ENCODE measurements at places on chromosomes 5 and 9.

DNA sequence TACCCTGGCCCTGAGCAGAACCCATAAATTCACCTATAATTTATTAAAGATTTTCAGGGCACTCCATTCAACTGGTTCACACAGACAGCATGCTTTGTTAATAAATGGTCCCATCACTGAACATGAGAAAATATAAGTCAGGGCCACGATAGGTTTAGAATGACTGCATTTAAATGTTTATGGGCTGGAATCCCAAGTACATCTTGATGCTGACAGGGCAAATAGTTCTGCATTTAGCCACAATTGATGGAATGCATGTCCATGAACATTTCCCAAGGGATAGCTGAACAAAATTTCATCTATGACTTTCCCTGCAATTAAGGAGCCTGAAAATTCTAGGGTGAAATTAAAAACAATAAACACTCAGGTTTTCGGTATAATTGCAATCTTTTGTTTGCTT, 124.5 kb downstream of the CAAP1 start:
- no peak for DNase-seq

DNA sequence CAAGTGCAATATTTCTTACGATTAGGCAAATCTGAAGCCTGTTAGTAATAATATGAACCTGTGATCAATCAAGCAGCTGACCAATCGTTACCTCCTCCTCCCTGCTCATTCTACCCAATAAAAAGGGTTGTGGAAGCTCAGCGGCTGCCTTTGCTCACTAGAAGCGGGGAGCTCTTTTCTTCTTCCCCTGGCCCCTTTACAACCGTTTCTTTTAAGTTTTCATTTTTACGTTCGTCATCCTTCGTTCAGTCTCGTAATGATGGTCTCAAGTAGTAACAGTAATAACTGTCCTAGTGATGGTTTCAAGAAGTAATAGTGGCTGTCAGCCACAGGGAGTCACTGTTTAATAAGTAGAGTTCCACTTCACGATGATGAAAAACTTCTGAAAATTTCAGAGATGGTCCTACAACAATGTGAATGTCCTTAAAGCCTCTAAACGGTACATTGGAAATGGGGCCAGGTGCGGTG, 6.2 kb downstream of the UGT3A2 start:
- no peak for DNase-seq

- no peak for DNase-seq
Observed at GRCh38 chr9:82234160-82234943, 245.8 kb downstream of the SPATA31D1 start.

- no peak for DNase-seq
Observed at GRCh38 chr5:79771387-79771786, 81.8 kb downstream of the CMYA5 start.

GRCh38 chr9:124487260-124488182, 19.7 kb downstream of the NR5A1 start:
- DNase-seq, result no peak

- no peak for DNase-seq
Observed at GRCh38 chr9:29730163-29730562, 2156.9 kb upstream of the C9orf72 start.

GRCh38 chr9:109213285-109214121, 46.5 kb upstream of the FRRS1L start:
- no peak for DNase-seq

- no peak for DNase-seq
Observed at GRCh38 chr5:57902095-57902494, 419.5 kb upstream of the ACTBL2 start.

DNA sequence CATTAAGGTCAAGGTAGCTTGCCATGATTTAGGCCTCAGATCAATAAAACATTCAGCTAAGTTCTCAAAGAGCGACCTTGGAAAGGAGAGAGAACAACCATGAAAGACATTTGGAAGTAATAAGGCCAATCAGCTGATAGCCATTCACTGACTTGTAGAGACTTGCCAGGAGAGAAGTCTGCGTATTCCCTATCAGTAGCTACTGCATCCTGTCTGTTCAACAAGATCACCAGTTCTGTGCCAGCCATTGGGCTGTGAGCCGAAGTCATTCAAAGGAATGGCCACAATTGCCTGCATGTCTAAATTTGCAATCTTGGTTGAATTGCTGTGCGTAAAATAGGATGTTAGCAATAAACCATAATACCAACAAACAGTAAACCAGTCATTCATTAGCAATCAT, 219.8 kb downstream of the FBXL7 start:
- DNase-seq, result no peak

DNA sequence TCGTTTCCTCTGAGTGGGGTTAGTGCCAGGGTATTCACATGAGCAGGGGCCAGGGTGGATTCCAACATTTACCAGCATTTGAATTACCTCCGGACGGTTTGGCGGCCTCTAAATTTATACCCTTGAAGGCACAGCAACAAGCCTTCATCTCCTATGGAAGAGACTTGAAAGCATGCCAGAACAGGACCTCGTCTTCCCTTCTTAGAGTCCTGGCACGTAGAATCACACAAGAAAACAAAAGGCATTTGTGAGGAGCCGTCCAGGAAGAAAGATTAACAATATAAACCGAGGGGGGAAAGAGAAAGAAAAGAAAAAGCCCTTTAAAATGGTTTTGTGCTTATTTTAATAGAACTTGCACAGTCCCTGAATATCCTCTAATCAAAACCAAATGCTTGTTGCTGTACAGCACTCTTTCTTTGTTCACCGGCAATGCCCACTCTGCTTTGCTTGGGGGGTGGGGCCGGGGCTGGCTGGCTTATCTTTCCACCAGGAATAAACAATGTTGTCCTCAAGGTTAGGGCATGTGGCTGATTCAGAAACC, 575.8 kb upstream of the ZNF462 start:
- peak; percentile 28 for DNase-seq

GRCh38 chr5:163504079-163504931, 1.1 kb upstream of the MAT2B start:
- DNase-seq, result peak; percentile 71

DNA sequence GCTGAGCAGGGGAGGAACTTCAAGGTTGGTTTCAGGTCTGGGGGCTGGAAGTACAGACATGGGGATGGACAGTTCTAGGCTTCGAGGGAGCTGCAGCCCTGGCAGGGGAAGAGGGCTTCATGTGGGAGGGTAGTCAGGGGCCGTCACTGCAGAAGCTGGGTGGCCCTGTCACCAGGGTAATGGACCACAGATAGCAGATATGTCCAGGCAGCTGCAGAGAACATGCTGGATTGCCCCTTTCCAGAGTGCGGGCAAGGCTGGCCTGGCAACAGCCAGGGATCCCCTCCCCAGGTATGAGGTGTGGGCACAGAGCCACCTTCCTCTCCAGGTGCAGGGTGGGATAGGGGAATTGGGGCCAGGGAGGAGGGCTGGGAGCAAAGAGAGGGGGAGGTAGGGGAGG, 206.5 kb downstream of the GADD45G start:
- DNase-seq, result no peak

DNA sequence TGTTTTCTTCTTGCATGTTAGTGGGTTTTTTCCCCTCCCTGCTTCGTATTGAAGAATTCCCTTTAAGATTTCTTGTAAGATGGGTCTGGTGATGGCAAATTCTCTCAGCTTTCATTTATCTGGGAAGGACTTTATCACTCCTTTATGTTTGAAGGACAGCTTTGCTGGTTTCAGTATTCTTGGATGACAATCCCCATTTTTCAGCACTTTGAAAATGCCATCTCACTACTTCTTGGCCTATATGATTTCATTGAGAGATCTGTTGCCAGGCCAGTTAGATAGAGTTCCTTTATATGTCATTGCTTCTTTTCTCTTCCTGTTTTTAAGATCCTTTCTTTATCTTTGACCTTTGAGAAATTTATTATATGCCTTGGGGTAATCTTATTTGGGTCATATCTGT, 106.3 kb downstream of the KDM4C start:
- DNase-seq, result no peak

- no peak for DNase-seq
Observed at GRCh38 chr9:13324988-13325387, 45.5 kb upstream of the MPDZ start.

GRCh38 chr5:76620166-76620565, 3.0 kb downstream of the F2RL2 start:
- no peak for DNase-seq

DNA sequence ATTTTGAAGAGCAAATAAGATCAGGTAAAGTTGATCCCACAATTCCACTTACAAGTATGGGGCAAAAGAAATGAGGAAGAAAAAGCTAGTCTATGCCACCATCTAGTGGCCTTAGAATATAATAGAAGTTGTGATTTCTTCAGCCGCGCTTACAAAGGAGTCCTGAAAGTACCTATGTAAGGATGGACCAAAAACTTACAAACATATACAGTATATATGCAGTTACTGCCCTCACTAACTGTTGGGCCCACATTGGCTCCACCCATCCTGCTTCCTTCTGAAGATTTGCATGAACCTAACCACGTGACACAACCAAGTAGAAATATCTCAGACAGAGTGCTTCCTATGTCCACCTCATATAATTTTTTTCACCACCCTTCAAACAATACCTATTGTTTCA, 11.7 kb upstream of the OR13D1 start:
- peak; percentile 46 for DNase-seq

DNA sequence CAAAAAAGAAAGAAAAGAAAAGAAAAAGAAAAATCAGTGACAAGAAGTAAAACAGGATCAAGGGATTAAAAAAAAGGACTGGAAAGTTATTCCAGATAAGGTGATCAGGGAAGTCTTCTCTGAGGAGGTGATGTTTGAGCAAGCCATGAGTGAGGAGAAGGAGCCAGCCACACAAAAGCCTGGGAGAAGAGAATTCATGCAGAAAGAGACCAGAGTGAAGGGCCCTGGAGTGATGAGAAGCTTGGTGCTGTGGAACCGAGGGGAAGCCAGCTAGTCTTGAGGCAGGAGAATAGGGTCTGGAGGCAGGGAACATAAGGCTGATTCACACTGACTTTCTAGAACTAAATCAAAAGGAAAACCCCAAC, 4.0 kb upstream of the EXOSC2 start:
- DNase-seq, result no peak

DNA sequence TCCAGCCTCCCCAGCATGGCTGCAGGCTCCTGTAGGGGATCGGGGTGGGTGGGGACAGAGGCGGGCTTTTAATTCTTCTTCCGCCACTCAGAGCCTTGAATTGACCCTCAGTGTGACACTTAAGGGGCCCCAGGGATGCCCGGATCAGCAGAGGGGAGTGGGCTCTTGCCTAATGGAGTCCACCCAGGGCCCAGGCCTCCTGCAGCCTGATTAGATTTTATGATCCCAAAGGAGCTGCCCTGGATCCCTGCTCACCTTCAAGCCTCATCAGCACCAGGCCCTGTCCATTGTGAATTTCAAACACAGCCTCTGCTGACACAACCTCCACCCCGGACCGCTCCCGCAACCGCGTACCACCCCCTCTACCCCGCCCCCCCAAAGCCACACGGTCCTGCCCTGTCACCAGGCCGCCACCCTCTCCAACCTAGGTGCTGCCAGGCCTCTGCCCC, 214.1 kb upstream of the IER5L start:
- no peak for DNase-seq

- no peak for DNase-seq
Observed at GRCh38 chr5:93070938-93071337, 510.1 kb downstream of the NR2F1-AS1 start.

DNA sequence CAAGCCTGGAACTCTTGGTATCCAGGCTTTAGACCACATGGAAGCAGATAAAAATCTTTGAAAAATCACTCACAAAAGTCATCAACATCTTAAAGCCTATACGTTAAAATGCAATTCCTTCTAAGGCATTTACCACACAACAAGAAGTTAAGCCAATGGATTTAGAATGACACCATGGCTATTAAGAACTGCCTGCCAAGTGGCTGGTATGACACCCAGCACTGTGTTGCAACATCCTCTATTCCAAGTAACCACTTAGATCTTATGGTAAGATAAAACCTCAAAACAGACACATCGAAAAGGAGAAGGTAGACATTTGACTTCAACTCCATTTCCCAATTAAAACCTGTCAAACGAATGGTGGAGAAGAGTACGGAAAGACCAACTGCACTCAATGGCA, 344.2 kb upstream of the SLC30A5 start:
- DNase-seq, result no peak

DNA sequence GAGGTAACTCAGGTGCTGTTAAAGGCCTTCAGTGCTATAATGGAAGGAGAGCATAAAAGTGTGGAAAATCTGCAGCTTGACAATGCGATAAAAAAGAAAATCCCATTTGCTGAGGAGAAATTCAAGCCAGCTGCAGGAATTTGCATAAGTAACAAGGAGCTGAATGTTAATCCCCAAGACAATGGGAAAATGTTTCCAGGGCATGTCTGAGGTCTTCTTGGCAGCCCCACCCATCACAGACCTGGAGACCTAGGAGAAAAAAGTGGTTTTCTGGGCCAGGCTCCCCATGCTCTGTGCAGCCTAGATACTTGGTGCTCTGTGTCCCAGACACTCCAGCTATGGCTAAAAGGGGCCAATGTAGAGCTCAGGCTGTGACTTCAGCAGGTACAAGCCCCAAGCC, 1159.6 kb downstream of the CDH18 start:
- no peak for DNase-seq

DNA sequence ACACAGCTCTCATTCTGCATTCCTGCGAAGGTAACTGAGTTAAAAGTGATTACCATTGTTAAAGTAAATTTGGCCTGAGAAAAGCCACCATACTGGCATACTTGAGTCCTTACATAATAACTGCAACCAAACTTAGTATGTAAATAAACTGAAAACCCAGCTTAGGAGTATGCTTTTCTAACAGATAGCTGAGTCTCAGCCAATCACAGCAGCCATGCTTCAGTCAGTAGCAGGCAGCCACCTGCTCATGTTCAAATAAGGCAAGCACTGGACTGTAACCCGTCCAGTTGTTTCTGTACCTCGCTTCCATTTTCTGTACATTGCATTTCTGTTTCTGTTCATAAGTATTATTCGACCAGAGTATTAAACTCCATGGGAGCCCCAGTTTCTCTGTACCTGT, 58.6 kb downstream of the GCNT4 start:
- no peak for DNase-seq

Measured in hippocampal formation (tissue), 2 donors.